ENCODE measurements at places on chromosomes 6 and 20. TPM values are rescaled to one million over a fixed set of nuclear protein-coding genes. Genes with fewer than 3 reads are reported as not detected.

Gene SDCBP2
- 3.9 TPM for total RNA-seq

Gene ACSS2
- total RNA-seq, result 64.6 TPM

Gene RIPOR2
- 7.3 TPM for total RNA-seq

Gene UBE3D
- total RNA-seq, result 4.2 TPM

Gene DEF6
- 1.4 TPM for total RNA-seq

DNA sequence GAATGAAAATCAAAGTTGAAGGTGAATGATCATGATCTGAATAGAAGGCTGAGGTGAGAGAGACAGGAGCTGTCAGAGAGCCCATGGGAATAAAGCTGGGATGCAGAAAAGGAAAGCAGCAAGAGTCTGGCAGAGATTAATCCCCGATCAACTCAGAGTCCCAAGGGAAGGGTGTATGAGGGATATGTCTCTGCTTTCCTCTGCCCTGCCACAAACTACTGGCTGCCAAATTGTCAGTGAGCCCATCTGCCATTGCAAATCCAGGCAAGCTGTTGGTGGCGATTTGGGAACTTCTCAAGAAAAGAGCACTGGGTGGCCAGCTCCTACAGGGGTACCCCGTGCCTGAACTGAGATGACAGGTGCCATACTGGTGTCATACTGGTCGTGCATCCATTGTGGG lies 705.5 kb upstream of the MAN1A1 start:
- H3K4me3 ChIP-seq, result no peak overlapping the region
- no peak for DNase-seq
- no peaks in the 10 kb centered on the region for H3K36me3 ChIP-seq
- H3K27me3 ChIP-seq, result no peaks in the 10 kb centered on the region
- no peak overlapping the region for H3K27ac ChIP-seq

DNA sequence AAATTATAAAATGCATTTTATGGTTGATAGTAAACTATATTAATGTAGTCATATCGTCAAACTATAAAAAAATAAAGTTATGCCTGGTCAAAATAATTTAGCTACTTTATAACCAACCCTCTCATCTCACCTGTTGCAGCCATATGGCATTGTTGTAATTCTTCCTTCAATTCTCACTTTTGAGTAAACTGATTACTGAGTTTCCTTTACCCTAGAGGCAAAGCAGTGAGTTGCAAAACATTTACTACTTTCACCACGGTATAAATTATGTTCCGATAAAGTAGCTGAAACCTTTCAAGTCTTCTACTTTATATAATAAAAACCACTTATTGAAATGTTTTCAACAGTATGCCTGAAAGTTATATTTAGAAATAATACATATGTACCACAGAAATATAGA lies 113.8 kb downstream of the AHI1 start:
- H3K4me1 ChIP-seq, result no peaks in the 10 kb centered on the region
- no peak overlapping the region for H3K27ac ChIP-seq
- no peak for DNase-seq
- H3K4me3 ChIP-seq, result no peak overlapping the region

GRCh38 chr6:64644024-64644423 lies 1008.4 kb downstream of the PHF3 start:
- no peak overlapping the region for H3K4me3 ChIP-seq
- DNase-seq, result no peak
- no peak overlapping the region for H3K27ac ChIP-seq

DNA sequence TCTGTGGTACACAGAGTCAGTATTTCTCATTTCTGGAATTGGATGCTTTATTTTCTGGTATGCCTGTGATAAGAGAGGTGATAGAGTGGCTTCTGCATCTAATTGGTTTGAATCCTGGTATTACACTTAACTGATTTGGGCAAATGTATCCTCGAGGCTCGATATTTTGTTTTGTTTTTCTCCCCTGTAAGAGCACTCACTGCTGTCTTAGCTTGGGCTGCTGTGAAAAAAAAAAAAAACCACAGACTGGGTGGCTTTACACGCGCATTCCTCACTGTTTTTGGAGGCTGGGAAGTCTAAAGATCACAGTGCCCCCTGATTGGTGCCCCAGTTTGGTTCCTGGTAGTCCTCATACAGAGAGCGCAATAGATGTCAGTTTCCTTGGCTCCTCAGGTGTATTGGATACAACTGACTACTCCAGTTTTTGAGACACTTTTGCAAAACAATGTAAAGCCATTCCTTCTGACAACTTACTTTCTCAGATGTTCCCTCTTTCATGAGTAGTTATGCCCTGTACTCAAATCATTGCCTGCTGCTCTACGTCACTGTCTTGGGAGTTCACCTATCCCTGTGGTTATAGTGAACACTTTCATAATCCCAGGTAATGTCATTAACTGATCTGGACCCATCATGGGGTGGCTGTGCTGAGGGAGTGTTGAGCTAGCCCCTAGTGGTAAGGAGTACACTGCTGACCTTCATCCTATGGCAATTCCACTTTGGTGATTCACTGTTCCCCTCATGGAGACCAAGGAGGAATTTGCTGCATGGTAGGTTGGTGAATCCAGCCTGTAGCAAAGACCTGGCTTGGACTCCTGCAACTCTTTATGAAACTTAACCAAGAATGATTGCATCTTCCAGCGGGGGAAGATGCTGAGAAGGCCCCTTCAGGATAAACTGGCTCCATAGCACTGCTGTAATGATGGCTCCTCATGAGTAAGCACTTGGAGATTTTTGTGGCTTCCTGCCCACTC lies 3.5 kb upstream of the ACAT2 start:
- no peak overlapping the region for H3K4me3 ChIP-seq
- H3K4me1 ChIP-seq, result peaks cover 18% of the 10 kb centered on the region
- H3K27me3 ChIP-seq, result no peaks in the 10 kb centered on the region
- peaks cover 28% of the 10 kb centered on the region for H3K36me3 ChIP-seq
- DNase-seq, result no peak
- H3K27ac ChIP-seq, result no peak overlapping the region

GRCh38 chr20:20084296-20084752 lies 32.0 kb downstream of the CFAP61 start:
- no peak overlapping the region for H3K4me3 ChIP-seq
- no peak overlapping the region for H3K27ac ChIP-seq
- DNase-seq, result no peak
- H3K27me3 ChIP-seq, result peaks cover 7% of the 10 kb centered on the region

GRCh38 chr6:146950351-146950835 lies 253.8 kb upstream of the STXBP5 start:
- no peak overlapping the region for H3K4me3 ChIP-seq
- peaks cover 2% of the 10 kb centered on the region for H3K27me3 ChIP-seq
- no peak for DNase-seq

- no peaks in the 10 kb centered on the region for H3K4me1 ChIP-seq
- no peaks in the 10 kb centered on the region for H3K36me3 ChIP-seq
- H3K27me3 ChIP-seq, result no peaks in the 10 kb centered on the region
- no peak overlapping the region for H3K27ac ChIP-seq
Observed at GRCh38 chr6:6781172-6781872, 192.8 kb downstream of the LY86 start.

DNA sequence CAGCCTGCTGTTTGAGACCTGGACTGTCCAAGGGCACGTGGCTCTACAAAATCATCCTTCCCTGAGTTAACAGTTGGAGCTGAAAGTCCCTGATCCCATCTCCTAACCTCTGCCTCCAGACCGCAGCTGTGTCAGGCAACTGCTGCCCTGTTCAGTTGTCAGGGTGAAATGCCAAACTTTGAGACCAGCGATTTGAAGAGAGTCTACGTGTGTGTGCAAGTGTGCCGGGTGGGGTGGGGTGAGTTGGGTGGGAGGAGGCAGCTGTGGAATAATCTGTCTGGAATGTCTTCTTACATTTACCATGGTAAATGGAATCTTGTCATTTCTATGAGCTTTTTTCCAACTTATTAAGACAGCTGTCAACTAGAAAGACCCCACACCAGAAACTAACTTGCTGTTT lies 81.0 kb upstream of the FAM8A1 start:
- peaks cover 2% of the 10 kb centered on the region for H3K4me1 ChIP-seq
- H3K27me3 ChIP-seq, result no peaks in the 10 kb centered on the region
- no peak overlapping the region for H3K27ac ChIP-seq
- H3K4me3 ChIP-seq, result no peak overlapping the region

- H3K4me1 ChIP-seq, result no peaks in the 10 kb centered on the region
- no peak overlapping the region for H3K27ac ChIP-seq
- no peak for DNase-seq
- no peaks in the 10 kb centered on the region for H3K27me3 ChIP-seq
- no peaks in the 10 kb centered on the region for H3K36me3 ChIP-seq
Observed at GRCh38 chr6:6131492-6132109, 124.9 kb upstream of the NRN1 start.

DNA sequence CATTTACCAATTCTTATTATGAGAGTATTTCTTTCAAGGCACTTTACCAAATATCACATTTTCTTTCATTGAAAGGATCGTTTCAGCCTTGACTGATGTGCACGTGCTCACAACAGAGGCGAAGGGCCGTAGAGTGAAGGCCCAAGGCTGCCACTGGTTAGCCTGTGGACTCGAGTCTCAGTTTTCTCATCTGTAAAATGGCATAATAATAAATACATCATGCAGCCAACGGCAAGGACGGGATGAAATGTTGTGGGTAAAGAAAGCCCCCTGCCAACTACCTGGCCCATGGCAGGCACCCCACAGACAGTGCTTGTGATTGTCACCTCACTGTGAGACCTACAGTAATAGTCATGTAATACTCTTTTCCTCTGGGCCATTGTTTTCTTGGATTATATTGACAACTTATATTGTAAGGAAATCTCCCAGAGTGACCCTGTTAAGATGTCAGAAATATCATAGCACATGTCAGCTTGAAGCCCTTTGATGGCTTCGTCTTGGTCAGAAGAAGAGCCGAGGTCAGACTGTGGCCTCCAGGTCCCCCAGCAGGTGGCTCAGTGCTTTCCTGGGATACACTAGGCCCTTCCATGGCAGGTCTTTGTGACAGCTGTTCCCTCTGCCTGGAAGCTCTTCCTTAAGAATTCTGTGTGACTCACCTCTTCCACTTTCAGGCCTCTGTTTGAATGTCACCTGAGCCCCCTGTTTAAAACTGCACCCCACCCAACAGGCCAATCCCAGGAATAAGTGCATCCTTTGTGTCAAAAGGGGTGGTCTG lies 36.3 kb downstream of the FAM50B start:
- no peaks in the 10 kb centered on the region for H3K36me3 ChIP-seq
- no peaks in the 10 kb centered on the region for H3K27me3 ChIP-seq
- DNase-seq, result no peak
- no peak overlapping the region for H3K4me3 ChIP-seq
- no peak overlapping the region for H3K27ac ChIP-seq
